ENCODE measurements at places on chromosomes 12 and 14. TPM values are rescaled to one million over a fixed set of nuclear protein-coding genes. Genes with fewer than 3 reads are reported as not detected.

GRCh38 chr12:131155131-131155530 lies 201.4 kb downstream of the ADGRD1 start:
- H3K4me3 ChIP-seq, result no peak overlapping the region
- DNase-seq, result no peak
- no peaks in the 10 kb centered on the region for H3K36me3 ChIP-seq
- no peak overlapping the region for H3K27ac ChIP-seq
- H3K4me1 ChIP-seq, result no peaks in the 10 kb centered on the region
- H3K27me3 ChIP-seq, result no peaks in the 10 kb centered on the region

DNA sequence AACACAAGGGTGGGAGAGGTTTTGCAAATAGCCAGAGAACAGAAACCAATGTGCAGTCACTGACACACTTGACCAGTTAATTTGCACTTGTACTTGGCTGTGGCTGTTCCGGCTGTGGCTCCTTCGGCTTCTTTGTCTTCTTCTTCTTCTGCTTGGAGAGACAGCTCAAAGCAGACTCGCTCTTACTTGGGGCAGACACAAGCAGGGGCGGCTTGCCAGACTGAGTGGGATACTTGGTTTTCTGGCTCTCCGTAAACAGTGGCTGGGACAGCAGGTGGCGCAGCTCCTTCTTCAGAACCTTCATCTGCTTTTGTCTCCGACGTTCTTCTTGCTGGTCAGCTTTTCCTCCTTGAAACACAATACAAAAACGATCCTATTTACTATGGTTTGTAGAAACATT lies 25.0 kb downstream of the OTUB2 start:
- H3K36me3 ChIP-seq, result peaks cover 26% of the 10 kb centered on the region
- H3K27ac ChIP-seq, result no peak overlapping the region
- H3K27me3 ChIP-seq, result no peaks in the 10 kb centered on the region
- no peak for DNase-seq

DNA sequence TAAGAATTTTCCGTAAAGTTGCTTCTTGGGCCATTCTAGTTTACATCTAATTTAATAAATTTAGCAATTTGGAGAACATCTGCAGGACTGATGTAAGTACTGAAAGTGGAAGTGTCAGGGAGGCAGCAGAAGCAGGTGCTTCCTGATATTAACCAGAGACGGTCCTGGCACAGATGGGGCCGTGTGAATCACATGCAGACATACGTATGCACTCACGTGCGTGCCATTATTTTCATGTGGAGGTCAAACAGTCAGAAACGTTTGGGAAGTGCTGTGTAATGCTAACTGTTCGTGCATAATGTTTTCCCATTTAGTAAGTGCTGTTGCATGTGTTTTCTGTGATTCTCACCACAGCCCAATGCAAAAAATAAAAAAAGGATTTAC lies 87.8 kb upstream of the DYNC1H1 start:
- H3K27ac ChIP-seq, result peak overlapping the region; percentile 77
- H3K4me1 ChIP-seq, result peaks cover 14% of the 10 kb centered on the region
- H3K4me3 ChIP-seq, result peak overlapping the region; percentile 20
- H3K36me3 ChIP-seq, result no peaks in the 10 kb centered on the region

- H3K36me3 ChIP-seq, result no peaks in the 10 kb centered on the region
- H3K27me3 ChIP-seq, result no peaks in the 10 kb centered on the region
- no peak overlapping the region for H3K4me3 ChIP-seq
Measured at GRCh38 chr14:84458881-84459280, 1071.1 kb upstream of the FLRT2 start.

DNA sequence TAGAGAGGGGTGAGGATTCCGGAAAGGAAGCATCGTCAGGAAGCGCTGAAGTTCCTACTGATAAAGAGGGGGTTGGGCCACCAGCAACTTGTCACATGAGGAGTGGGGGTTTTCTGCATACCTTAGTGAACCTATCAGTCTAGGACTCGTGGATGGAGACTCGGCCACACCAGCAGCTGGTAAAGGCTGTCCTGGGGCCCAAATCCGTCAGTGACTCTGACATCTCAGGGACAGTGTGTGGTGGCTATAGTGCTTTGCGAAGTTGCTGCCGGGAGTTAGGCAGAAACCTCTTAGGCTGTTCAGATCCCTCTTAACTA lies 16.4 kb downstream of the RNASE2 start:
- no peak overlapping the region for H3K27ac ChIP-seq
- no peaks in the 10 kb centered on the region for H3K4me1 ChIP-seq
- DNase-seq, result no peak
- peak overlapping the region; percentile 81 for H3K4me3 ChIP-seq

DNA sequence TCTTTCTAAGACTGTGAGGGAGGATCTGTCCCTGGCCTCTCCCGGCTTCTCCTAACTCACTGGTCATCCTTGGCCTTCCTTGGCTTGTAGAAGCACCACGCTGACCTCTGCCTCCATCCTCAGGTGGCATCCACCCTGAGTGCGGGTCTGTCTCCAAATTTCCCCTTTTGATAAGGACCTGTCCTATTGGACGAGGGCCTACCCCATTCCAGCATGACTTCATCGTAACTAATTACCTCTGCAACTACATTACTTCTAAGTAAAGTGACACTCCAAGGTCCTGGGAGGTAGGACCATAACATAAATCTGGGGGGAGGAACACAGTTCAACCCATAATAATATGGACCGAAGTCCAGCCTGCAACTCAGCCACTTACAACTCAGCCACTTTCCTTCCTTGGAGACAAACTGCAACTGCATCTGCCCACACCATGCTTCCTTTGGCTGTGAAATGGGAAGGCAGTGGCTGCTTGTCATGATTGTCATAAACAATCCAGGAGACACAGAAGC lies 229.6 kb upstream of the DIO3 start:
- H3K36me3 ChIP-seq, result no peaks in the 10 kb centered on the region
- H3K4me3 ChIP-seq, result no peak overlapping the region
- DNase-seq, result no peak
- H3K27ac ChIP-seq, result no peak overlapping the region
- peaks cover 39% of the 10 kb centered on the region for H3K27me3 ChIP-seq
- H3K4me1 ChIP-seq, result no peaks in the 10 kb centered on the region

DNA sequence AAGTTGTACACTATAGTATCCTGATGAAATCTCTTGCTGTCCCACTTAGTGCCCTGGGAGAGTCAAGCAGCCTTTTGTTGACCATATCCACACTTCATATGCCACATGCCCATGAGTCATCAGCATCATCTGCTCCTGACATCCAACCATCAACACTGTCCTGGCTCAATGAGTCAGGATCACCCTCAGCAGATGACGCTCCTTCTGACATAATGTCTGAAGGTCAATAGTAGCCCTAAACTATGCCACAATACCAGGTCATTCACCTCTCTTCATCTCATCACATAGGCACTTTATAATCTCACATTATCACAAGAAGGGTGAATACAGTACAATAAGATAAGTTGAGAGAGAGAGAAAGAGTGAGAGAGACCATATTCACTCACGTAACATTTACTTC lies 369.0 kb upstream of the FAR2 start:
- H3K4me3 ChIP-seq, result no peak overlapping the region
- H3K27ac ChIP-seq, result no peak overlapping the region
- H3K27me3 ChIP-seq, result no peaks in the 10 kb centered on the region
- no peaks in the 10 kb centered on the region for H3K36me3 ChIP-seq

- H3K4me3 ChIP-seq, result no peak overlapping the region
- H3K36me3 ChIP-seq, result no peaks in the 10 kb centered on the region
- no peak overlapping the region for H3K27ac ChIP-seq
- H3K27me3 ChIP-seq, result no peaks in the 10 kb centered on the region
Measured at GRCh38 chr12:109428037-109428629, 49.0 kb downstream of the KCTD10 start.

GRCh38 chr14:20775901-20776300 lies 5.2 kb upstream of the RNASE6 start:
- H3K27me3 ChIP-seq, result no peaks in the 10 kb centered on the region
- H3K4me1 ChIP-seq, result peaks cover 7% of the 10 kb centered on the region
- H3K27ac ChIP-seq, result no peak overlapping the region
- no peak overlapping the region for H3K4me3 ChIP-seq

GRCh38 chr14:59847711-59848110 lies 22.9 kb downstream of the RTN1 start:
- no peaks in the 10 kb centered on the region for H3K4me1 ChIP-seq
- no peak overlapping the region for H3K27ac ChIP-seq
- H3K36me3 ChIP-seq, result no peaks in the 10 kb centered on the region
- H3K4me3 ChIP-seq, result no peak overlapping the region

DNA sequence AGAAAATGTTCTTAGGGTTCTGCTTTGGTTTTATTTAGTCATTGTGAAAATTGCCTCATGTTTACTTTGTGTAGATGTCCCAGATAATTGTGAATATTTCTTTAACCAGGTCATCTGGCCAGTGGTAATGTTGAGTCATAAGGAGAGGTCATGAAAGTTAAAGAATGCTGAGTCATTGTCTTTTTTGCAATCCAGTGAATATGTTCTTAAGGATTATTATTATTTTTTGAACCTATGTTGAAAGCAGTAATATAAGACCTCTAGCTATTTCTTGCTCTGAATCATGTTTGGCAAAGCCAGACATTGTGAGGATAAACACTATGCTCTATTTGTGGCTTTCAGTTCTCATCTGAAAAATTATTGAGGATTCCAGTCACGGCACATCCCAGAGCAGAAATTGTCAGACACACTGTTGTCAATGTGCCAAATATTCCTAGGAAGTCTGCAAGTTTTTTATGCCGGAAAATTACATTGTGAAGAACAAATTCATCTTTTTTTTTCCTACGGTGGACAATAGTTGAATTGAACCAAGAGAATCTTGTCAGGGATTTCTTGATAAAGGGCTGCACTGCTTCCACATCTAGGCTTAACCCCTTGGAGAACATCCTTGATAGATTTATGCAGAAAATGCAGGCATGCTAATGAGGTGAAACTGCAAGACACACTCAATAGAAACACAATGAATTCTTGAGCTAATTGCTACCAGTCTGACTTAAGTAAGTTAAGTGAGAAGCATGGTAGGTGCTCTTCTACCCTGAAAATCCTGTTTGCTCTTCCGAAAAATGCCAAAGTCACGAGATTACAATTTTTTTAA lies 369.6 kb downstream of the ATP23 start:
- no peak overlapping the region for H3K4me3 ChIP-seq
- no peaks in the 10 kb centered on the region for H3K36me3 ChIP-seq
- no peak for DNase-seq
- no peak overlapping the region for H3K27ac ChIP-seq
- H3K27me3 ChIP-seq, result no peaks in the 10 kb centered on the region
- H3K4me1 ChIP-seq, result no peaks in the 10 kb centered on the region

The ZDHHC22 gene
- total RNA-seq, result not detected

The ACSM4 gene
- not detected for total RNA-seq

The TMEM229B gene
- 32.3 TPM for total RNA-seq

The SRRM4 gene
- total RNA-seq, result not detected

All from T-cell (primary cell).